ENCODE measurements at places on chromosomes 16 and 17. TPM values are rescaled to one million over a fixed set of nuclear protein-coding genes. Genes with fewer than 3 reads are reported as not detected.

MT1A gene
- total RNA-seq: 25.0 TPM

SPG7 gene
- 78.5 TPM for total RNA-seq

WDR59 gene
- 32.5 TPM for total RNA-seq

MT1M gene
- total RNA-seq: not detected

PIPOX gene
- 0.35 TPM for total RNA-seq

HOXB5 gene
- 2.7 TPM for total RNA-seq

ABCC12 gene
- 0.20 TPM for total RNA-seq

RAB34 gene
- total RNA-seq: 229 TPM

NKIRAS2 gene
- 45.6 TPM for total RNA-seq

LPCAT2 gene
- total RNA-seq: 6.3 TPM

TBC1D3L gene
- total RNA-seq: 11.1 TPM

DOC2A gene
- total RNA-seq: 0.88 TPM

ST6GALNAC2 gene
- 0.98 TPM for total RNA-seq

CMTM1 gene
- 2.4 TPM for total RNA-seq

MAPT gene
- total RNA-seq: 1.5 TPM

MARF1 gene
- 11.4 TPM for total RNA-seq

OR2C1 gene
- not detected for total RNA-seq

CCT6B gene
- 1.3 TPM for total RNA-seq

CCDC92B gene
- total RNA-seq: 0.19 TPM

CACNG3 gene
- total RNA-seq: not detected

CHCT1 gene
- not detected for total RNA-seq

LCAT gene
- total RNA-seq: 13.1 TPM

BRIP1 gene
- 3.7 TPM for total RNA-seq

APOBR gene
- 0.08 TPM for total RNA-seq

MYH3 gene
- 0.99 TPM for total RNA-seq

PDILT gene
- not detected for total RNA-seq

ATP2A1 gene
- total RNA-seq: 1.3 TPM

SEBOX gene
- total RNA-seq: not detected

TBC1D3D gene
- not detected for total RNA-seq

SERPINF2 gene
- 2.3 TPM for total RNA-seq

ENO3 gene
- 41.5 TPM for total RNA-seq

BANP gene
- 19.4 TPM for total RNA-seq

QRICH2 gene
- 1.5 TPM for total RNA-seq

RANBP10 gene
- 9.7 TPM for total RNA-seq

UMOD gene
- not detected for total RNA-seq

CCL3 gene
- total RNA-seq: not detected

CBX4 gene
- total RNA-seq: 39.9 TPM

SLC6A4 gene
- total RNA-seq: not detected

FA2H gene
- 27.5 TPM for total RNA-seq

NOG gene
- 1.00 TPM for total RNA-seq

PRAC1 gene
- not detected for total RNA-seq

PARD6A gene
- 1.8 TPM for total RNA-seq

CES4A gene
- total RNA-seq: 2.0 TPM

ORC6 gene
- 42.4 TPM for total RNA-seq

CDRT4 gene
- total RNA-seq: not detected

ADORA2B gene
- total RNA-seq: 8.6 TPM

KRTAP2-4 gene
- not detected for total RNA-seq

CA7 gene
- not detected for total RNA-seq

NPTX1 gene
- 202 TPM for total RNA-seq

RNPS1 gene
- total RNA-seq: 254 TPM
